ENCODE measurements at places on chromosomes 3 and 15. TPM values are rescaled to one million over a fixed set of nuclear protein-coding genes. Genes with fewer than 3 reads are reported as not detected.

Gene SLCO3A1
- polyA plus RNA-seq = 5.7 TPM

Gene CADM2
- not detected for polyA plus RNA-seq

Gene SLC9C1
- polyA plus RNA-seq = not detected

Gene UROC1
- not detected for polyA plus RNA-seq

Gene LTK
- polyA plus RNA-seq = not detected

Gene STAC
- polyA plus RNA-seq = 8.3 TPM

DNA sequence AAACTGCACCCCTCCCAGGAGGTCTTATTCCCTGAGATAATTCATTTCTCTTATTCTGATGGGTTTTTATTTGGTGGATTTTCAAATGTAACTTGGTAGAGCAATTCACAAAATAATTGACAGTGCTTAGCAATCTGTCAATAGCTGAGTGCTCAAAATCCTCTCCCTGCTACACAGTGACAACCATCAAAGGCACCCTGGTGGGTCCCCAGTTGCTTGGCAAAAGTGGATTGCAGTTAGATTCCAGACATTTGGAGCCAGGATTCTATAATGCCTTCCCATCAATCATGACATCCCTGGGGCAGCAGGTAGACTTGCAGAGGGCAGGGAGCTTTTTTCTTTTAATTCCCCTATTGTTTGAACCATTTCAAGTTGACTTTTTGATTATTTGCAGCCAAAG is 59.0 kb downstream of the FHIT start:
- no peak for DNase-seq

DNA sequence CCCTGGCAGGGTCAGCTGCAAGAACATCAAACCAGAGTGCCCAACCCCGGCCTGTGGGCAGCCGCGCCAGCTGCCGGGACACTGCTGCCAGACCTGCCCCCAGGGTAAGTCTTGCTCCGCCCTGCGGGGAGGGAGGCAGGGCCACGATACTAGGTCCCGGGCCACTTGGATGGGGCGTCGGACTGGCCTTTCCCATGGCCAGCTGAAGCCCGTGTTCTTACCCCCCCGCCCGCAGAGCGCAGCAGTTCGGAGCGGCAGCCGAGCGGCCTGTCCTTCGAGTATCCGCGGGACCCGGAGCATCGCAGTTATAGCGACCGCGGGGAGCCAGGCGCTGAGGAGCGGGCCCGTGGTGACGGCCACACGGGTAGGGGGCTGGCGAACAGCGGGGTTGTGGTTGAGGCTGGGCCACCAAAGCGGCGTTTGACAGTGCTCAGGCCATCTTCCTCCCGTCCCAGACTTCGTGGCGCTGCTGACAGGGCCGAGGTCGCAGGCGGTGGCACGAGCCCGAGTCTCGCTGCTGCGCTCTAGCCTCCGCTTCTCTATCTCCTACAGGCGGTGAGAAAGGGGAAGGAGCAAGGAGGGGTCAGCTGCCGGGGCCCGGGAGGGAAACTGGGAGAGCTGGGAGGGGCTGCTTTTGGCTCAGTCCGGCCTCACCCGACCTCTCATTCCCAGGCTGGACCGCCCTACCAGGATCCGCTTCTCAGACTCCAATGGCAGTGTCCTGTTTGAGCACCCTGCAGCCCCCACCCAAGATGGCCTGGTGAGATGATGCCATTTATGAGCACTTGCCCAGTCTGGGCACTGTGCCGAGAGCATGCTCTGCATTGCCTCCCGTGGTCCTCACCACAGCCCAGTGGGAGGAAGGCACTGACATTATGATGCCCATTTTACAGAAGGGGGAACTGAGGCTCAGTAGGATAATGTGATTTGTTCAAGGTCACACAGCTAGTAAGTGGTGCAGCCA is 1.7 kb downstream of the CHRD start:
- peak; percentile 52 for DNase-seq

- no peak for DNase-seq
These were observed 56.4 kb upstream of the TLE3 start for GRCh38 chr15:70153921-70154717.

GRCh38 chr3:107438671-107439070 is 61.4 kb downstream of the CCDC54 start:
- DNase-seq = no peak

DNA sequence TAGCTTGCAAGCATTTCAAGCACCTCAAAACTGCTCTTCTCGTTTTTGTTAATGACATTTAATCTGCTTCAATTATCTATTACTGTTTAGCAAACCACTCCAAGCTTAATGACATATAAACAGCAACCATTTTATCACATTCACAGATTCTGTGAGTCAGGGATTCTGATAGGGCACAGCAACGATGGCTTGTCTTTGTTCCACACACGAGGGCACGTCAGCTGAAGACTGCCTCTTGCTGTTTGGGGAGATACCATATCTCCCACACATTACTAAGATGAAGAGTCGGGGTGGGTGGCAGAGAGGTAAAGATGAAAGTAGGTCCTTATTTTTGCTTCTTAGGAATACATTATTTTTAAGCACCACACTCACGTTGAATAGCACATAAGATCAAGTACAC is 19.3 kb downstream of the CPOX start:
- no peak for DNase-seq

GRCh38 chr3:46087871-46088270 is 60.6 kb upstream of the XCR1 start:
- DNase-seq = peak; percentile 23

- peak; percentile 94 for DNase-seq
These were observed 1.2 kb upstream of the PDE8A start for GRCh38 chr15:84980196-84981053.

GRCh38 chr3:152291238-152291637 is 22.5 kb downstream of the MBNL1 start:
- DNase-seq = no peak

DNA sequence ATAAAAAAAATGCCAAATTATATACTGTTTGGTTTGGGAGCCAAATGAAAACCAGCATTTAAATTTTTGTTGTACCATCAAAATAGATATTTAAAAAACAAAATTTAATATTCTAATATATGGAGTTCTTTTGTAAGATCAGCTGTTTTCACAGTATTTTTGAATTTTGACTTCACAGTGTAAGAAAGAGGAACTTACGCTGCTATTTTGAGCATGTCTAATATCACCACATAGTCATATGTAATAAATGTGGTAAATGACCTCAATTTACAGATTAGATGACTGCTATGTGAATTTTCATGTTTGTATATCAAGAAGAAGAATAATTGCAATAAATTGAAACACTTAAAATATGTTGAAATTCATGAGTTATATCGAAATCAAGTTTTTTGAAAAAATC is 189.6 kb downstream of the ARRDC4 start:
- DNase-seq = no peak

- no peak for DNase-seq
These were observed 80.0 kb downstream of the USP13 start for GRCh38 chr3:179732661-179733348.

- DNase-seq = no peak
These were observed 35.0 kb downstream of the MLH1 start for GRCh38 chr3:37028329-37028728.

GRCh38 chr3:142046320-142047020 is 102.9 kb downstream of the TFDP2 start:
- DNase-seq = no peak

DNA sequence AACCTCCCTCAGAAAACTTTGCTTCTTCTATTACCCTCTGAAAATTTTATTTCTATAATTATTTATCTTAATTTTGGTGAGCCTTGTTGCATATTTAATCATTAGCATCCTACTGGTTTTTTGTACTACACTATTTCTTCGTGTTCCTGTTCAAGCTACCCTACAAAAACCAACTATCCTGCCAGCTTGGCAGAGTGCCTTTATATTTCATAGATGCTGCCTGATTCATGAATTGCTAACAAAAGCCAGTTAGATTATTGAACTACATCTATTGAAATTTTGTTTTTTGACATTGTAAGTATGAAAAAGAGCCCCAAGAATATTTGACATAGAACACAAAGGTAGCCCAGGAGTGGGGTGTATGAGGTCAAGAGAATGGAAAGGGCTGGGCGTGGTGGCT is 78.9 kb downstream of the CD200R1L start:
- DNase-seq = peak; percentile 26

- DNase-seq = no peak
These were observed 8.4 kb downstream of the TMOD3 start for GRCh38 chr15:51837792-51838251.

GRCh38 chr3:41328926-41329325 is 129.6 kb downstream of the CTNNB1 start:
- DNase-seq = peak; percentile 24

DNA sequence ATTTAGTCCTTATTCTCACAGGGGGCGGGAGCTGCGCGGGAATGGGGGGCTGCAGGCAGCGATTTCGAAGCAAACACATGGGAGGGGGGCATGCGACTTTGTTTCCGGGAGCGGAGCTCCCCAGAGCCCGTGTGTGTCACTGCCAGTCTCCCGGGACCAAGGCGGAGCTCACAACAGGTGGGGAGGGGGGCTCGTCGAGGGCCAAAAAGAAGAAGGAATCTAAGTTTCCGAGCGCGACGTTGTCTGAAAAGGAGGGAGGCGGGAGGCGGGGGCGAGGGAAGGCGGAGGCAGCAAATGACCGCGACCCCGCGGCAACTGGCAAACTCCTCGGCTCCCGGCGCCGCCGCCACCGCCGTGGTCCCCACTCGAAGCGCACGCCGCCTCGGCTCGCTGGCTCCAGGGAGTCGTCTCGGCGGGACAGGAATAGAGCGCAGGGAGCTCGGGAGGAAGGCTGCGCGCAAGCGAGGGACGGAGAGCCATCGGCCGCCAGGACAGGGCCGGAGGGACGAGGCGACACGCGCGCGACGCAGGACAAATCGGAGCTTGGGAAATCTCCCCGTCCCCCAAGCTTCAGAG is 1.4 kb downstream of the FOXP1 start:
- peak; percentile 71 for DNase-seq

DNA sequence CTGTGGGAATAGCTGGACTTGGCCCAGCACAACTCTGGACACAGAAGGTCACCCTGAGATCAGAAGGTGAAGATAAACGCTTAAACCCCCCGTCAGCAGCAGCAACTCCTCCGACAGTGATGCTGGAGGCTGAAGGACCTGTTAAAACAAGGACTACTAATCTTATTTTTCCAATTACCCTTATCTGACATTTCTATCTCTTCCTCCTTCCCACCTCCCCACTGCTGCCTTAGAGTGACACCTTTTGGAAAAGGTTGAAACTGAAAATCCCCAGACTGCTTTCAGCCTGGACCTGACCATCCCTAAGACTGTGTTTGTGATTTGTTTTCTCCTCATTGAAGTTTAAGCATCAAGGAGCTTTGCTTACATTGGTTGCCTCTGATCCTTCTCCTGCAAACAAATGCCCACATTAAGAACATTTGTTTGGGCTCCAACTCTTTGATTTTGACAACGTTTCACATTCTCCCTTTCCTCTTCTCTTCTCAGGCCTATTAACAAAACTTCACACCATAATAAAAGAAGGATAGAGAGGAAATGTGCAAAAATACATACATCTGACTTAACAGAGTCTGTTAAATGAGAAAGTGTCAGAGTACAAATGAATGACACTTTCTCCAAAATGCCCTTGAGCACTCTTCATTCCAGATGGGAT is 410.6 kb upstream of the WNT5A start:
- DNase-seq = peak; percentile 11

GRCh38 chr3:123002100-123002748 is 25.3 kb downstream of the SEMA5B start:
- DNase-seq = no peak

DNA sequence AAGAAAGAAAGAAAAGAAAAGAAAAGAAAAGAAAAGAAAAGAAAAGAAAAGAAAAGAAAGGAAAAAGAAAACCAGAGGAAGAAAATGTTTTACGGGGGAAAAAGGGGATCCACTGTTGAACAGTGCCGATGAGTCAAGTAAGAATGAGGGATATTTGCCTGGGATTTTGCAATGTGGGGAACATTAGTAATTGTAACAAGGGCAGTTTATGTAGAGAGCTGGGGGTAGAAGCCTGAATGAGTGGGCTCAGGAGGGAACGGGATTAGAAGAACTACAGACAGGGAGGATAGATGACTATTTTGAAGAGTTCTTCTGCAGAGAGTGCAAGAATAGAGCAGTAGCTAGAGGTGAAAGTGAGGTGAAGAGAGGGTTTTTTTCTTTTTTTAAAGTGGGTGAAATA is 28.7 kb downstream of the GATM start:
- no peak for DNase-seq

GRCh38 chr3:72100601-72101187 is 315.7 kb upstream of the PROK2 start:
- DNase-seq = peak; percentile 92

DNA sequence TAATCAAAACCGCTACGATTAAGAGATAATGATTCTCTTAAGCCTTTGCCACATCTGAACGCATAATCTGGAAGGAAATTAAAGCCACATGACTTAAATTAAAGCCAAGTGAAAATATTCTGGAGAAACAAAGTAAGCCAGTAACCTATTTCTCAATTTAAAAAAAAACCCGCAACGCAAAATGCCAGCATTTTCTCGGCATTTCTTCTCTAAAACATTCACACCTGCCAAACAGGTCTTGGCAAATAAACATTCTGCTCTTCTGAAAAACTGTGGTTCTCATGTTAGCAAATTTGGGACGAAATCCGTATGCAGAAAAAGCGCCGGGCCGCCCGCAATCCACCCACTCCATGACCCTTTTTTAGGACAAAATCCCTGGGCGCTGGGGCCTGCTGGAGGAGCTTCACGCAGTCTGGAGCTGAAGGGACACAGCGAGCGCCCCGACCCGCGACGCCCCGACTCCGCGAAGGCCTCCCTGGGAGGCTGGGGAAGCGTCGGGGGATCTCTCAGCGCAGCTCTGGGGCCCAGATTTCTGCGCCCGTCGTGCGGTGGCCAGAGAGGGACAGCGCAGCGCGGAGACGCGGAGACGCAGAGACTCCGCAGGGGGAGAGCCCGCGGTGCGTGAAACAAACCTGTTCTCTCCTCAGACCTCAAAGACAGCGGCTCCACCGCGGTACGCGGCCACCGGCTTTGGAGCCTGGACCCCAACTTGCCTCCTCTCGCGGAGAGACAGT is 471 bp downstream of the NKIRAS1 start:
- peak; percentile 30 for DNase-seq

DNA sequence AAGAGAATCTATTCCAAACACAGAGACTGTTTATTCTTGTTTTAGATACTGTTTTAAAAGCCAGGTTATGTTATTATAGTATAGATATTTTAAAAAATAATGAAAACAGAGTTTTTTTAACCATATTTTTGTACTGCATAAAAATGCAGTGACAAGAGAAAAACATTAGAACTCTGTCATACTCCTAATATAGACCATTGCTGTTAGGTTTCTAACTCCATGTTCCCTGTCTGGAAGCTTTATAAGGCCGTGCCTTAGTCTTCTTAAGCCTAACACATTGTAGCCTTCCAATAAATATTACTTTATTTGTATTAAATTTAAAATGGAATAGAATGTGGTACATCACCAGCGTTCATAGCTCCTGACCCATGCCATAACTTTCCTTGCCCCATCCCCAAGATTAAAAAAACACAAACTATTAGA is 53.2 kb downstream of the MBNL1 start:
- no peak for DNase-seq

- peak; percentile 47 for DNase-seq
These were observed 331.2 kb upstream of the DCBLD2 start for GRCh38 chr3:99232696-99233095.

DNA sequence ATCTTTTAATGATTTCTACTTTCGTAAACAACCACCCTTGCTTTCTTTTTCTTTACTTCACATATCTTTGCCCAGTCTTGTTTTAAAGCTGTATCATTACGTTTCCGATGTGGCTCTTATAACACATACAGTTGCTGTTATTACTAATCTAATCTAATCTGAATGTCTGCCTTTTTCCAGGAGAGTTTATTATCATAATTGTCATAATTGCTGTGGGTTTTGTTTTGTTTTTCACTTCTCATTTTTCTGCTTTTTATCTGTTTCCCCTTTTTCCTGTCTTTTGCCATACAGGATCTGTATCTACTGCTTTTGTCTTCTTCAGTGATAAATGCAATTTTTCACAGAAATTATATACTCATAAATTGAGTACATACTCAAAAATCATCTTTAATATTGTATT is 24.9 kb downstream of the HACL1 start:
- no peak for DNase-seq
